ENCODE measurements at places on chromosomes 3 and 15. TPM values are rescaled to one million over a fixed set of nuclear protein-coding genes. Genes with fewer than 3 reads are reported as not detected.

The LSM3 gene
- polyA plus RNA-seq: 15.0 TPM

The ADCY5 gene
- 1.8 TPM for polyA plus RNA-seq

The IL5RA gene
- polyA plus RNA-seq: 0.19 TPM

The ANKRD63 gene
- polyA plus RNA-seq: not detected

DNA sequence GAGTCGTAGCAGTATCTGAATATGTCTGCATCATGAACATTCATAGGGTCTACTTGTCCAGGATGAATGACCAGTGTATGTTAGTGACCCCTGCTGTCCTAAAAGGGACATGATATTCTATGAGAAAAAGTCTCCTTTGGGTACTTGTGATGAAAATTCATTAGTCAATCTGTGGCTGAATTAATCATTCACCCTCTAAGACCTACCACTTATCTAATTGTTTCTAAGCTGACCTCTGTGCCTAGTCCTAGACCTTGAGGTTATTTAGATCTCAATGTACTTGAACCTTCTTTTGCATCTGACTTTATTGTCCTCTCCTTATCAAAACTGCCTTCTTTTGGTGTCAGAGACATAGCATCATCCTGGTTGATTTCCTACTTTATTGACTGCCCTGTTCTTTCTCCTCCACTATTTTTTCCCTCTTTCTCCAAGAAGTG is 799.3 kb downstream of the DIPK2A start:
- no peaks in the 10 kb centered on the region for H3K4me1 ChIP-seq
- H3K4me3 ChIP-seq: no peak overlapping the region
- no peaks in the 10 kb centered on the region for H3K36me3 ChIP-seq
- peak; percentile 73 for DNase-seq
- no peak overlapping the region for H3K27ac ChIP-seq

DNA sequence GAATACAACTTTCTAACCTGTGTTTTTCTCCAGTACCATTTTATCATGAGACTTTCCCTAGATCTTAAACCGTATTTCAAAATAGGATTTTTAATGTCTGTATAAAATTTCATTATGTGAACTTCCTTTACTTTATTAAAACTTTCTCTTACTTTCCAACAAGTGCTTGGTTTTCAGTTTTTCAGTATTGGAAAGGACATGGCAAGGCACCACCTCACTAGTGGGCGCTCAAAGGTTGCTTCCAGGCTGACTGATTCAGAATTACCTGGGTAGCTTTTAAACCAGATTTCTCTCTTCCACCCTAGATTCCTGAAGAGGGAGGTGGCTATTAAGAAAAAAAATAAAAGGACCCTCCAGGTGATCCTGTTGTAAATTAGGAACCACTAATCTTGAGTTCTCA is 236.6 kb downstream of the SOX2 start:
- no peaks in the 10 kb centered on the region for H3K27me3 ChIP-seq
- no peak overlapping the region for H3K27ac ChIP-seq
- DNase-seq: no peak

DNA sequence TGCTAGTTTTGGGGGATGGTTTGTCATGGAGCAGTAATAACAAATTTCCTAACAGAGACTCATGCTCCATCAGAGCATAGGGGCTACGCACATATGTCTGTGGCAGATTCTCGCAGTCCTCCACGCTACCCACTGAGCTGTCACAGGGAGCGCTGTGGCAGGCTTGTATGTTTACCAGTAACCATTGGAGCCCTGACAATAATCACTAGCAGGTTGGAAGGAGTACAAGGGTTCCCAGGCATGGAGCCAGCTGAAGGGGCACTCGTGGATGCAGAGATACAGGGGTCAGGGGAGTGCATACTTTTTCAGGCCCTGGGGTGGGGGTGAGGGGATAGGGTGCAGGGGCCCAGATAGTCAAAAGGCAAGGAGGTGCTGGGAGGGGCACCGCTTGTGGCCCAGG is 7.9 kb upstream of the GP9 start:
- H3K27ac ChIP-seq: peak overlapping the region; percentile 76
- peak; percentile 68 for DNase-seq
- H3K4me1 ChIP-seq: peaks cover 46% of the 10 kb centered on the region
- no peaks in the 10 kb centered on the region for H3K27me3 ChIP-seq
- no peak overlapping the region for H3K4me3 ChIP-seq

DNA sequence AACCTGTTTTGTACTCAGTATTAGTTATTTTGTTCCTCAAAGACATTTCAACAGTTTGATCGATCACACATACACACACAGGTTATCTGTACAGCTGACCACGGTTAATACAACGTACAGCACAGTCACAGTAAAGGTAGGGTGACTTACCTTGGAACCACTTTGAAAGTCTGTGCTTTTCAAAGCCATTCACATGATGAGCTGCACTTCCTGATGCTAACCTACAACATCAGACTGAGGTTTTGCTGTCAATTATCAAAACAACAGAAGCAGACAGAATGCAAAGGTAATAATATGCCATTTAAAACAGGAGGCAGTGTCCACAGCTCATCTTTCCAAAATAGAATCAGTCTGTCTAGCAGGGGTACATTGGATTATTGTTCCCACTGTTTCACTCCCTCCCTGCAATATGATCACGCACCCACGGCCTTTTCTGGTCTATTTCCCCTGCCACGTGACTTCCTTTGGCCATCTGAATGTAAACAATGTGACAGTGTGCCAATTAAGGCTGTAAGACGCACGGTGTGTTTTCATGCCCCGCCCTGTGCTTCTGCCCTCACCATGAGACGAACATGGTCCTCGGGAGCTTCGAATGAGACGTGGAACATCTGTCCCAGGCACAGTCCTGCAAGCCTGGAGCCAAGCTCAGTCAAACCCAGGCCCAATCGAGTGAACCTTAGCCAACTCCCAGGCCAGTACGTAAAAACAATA is 102.4 kb downstream of the FMN1 start:
- H3K4me3 ChIP-seq: no peak overlapping the region
- no peak for DNase-seq
- no peak overlapping the region for H3K27ac ChIP-seq
- H3K4me1 ChIP-seq: peaks cover 35% of the 10 kb centered on the region

DNA sequence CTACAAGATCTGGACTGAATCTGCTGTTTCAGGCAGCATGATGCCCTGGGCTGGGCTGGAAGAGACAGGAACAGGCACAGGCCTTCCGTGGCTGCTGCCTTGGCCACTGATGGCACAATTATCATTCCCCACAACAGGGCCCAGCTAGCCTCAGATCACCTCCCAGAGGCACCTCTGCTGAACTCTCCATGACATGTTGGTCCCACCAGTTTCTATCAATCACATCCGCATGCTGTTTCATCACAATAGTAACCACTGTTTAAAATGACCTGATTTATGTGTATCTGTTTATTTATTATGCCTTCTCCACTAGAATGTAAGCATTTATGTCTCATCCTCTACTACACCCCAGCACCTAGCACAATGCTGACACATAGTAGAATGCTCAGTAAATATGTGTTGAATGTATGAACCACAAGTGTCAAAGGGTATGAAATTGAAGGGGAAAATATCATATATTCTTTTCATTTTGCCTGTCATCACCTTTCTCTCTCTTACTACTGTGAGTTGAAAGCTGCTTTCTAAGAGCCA is 32.7 kb upstream of the ZBTB38 start:
- H3K36me3 ChIP-seq: no peaks in the 10 kb centered on the region
- H3K4me3 ChIP-seq: no peak overlapping the region
- no peak overlapping the region for H3K27ac ChIP-seq
- DNase-seq: no peak
- H3K4me1 ChIP-seq: no peaks in the 10 kb centered on the region

- no peak overlapping the region for H3K27ac ChIP-seq
- no peak for DNase-seq
- H3K4me3 ChIP-seq: no peak overlapping the region
- no peaks in the 10 kb centered on the region for H3K4me1 ChIP-seq
- H3K27me3 ChIP-seq: no peaks in the 10 kb centered on the region
Observed at GRCh38 chr3:162769564-162769963, 1273.0 kb downstream of the OTOL1 start.

DNA sequence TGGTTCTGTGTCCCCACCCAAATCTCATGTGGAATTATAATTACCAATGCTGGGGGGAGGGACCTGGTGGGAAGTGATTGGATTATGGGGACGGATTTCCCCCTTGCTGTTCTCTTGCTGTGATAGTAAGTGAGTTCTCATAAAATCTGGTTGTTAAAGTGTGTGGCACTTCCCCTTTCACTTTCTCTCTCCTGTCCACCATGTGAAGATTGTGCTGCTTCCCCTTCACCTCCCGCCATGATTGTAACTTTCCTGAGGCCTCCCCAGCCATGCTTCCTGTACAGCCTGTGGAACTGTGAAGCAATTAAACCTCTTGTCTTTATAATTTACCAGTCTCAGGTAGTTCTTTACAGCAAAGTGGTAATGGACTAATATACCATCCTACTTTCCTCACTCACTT is 289.6 kb downstream of the EFHB start:
- no peak overlapping the region for H3K4me3 ChIP-seq
- no peak for DNase-seq
- no peak overlapping the region for H3K27ac ChIP-seq
- no peaks in the 10 kb centered on the region for H3K27me3 ChIP-seq

GRCh38 chr3:25843332-25843731 is 53.4 kb downstream of the OXSM start:
- DNase-seq: peak; percentile 49
- no peak overlapping the region for H3K4me3 ChIP-seq
- no peaks in the 10 kb centered on the region for H3K36me3 ChIP-seq
- H3K27ac ChIP-seq: no peak overlapping the region
- no peaks in the 10 kb centered on the region for H3K27me3 ChIP-seq
- no peaks in the 10 kb centered on the region for H3K4me1 ChIP-seq

- no peaks in the 10 kb centered on the region for H3K4me1 ChIP-seq
- DNase-seq: peak; percentile 86
- no peak overlapping the region for H3K27ac ChIP-seq
Observed at GRCh38 chr15:83559310-83559966, 94.5 kb upstream of the ADAMTSL3 start.

DNA sequence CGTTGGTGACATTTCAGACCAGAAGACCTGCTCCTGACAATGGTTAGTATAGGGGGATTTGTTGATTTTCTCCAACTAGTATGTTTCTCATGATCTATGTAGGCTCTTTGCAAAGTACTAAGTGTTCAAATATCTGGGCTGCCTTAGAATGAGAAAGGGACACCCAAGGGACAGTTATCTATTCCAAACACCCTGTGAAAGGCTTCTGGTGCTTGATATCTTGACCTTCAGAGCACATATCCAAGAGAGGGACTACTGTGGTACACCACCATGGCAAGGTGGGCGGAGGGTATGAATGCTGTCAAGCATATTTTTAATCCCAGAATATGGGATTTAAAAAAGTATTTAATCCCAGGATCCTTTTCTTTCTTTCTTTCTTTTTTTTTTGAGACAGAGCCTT is 1.1 kb downstream of the FANCD2OS start:
- no peaks in the 10 kb centered on the region for H3K36me3 ChIP-seq
- H3K27me3 ChIP-seq: no peaks in the 10 kb centered on the region
- no peak overlapping the region for H3K27ac ChIP-seq
- H3K4me1 ChIP-seq: no peaks in the 10 kb centered on the region
- DNase-seq: no peak
- H3K4me3 ChIP-seq: no peak overlapping the region

GRCh38 chr3:15361494-15362214 is 29.3 kb upstream of the SH3BP5 start:
- H3K4me3 ChIP-seq: no peak overlapping the region
- H3K4me1 ChIP-seq: no peaks in the 10 kb centered on the region
- no peak for DNase-seq
- H3K27me3 ChIP-seq: no peaks in the 10 kb centered on the region
- H3K36me3 ChIP-seq: no peaks in the 10 kb centered on the region

DNA sequence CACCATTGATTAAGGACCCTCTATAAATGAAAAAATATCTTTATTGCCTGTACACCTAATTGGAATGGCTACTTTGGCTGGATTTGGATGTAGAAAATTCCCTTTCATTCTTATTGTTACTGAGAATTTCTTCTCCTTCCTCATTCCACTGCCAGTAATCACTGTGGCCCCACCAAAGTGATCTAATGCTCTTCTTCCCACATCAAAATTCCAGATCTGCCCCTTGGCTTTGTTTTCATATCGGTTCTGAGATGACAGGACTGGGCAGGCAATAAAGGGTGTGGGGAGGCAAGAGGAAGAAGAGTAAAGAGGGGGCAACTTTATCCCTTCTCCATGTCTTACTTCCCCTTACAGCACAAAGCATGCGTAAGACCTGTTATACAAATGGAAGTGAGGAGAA is 2.1 kb downstream of the ANKUB1 start:
- no peak for DNase-seq
- no peaks in the 10 kb centered on the region for H3K27me3 ChIP-seq
- H3K4me1 ChIP-seq: no peaks in the 10 kb centered on the region
- H3K36me3 ChIP-seq: no peaks in the 10 kb centered on the region
- no peak overlapping the region for H3K27ac ChIP-seq

DNA sequence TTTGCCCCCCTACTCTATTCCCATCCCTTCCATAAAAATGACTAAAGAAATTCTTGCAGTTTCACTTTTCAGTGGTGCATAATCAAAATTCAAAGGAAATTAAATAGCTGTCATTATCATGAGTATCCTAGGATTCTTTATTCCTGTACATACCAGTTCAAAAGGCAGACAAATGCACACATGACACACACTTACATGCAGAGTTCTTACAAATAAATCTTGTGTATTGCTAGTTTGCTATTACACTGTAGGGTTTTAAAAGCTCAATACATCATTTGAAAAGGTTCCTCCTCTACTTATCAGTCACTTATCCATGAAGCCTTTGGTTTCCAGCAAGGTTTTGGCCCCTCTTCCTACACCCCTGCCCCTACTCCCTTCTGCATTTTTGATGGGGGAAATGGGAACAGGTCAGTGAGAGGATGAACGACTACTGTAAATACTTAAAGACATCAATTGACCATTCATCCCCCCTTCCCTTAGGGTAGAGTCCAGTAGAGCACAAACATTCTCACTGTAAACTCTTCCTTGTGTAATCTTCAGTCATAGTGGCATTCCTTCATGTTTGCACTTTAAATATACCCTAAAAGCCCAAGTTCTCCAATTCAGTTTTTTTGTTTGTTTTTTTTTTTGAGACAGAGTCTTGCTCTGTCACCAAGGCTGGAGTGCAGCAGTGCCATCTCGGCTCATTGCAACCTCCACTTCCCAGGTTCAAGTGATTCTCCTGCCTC is 92.6 kb downstream of the SUCLG2 start:
- peaks cover 6% of the 10 kb centered on the region for H3K4me1 ChIP-seq
- H3K27me3 ChIP-seq: no peaks in the 10 kb centered on the region
- DNase-seq: no peak
- no peak overlapping the region for H3K4me3 ChIP-seq
- no peak overlapping the region for H3K27ac ChIP-seq

Data from stomach (tissue), 19 donors.